ENCODE measurements at places on chromosomes 2 and 18.

DNA sequence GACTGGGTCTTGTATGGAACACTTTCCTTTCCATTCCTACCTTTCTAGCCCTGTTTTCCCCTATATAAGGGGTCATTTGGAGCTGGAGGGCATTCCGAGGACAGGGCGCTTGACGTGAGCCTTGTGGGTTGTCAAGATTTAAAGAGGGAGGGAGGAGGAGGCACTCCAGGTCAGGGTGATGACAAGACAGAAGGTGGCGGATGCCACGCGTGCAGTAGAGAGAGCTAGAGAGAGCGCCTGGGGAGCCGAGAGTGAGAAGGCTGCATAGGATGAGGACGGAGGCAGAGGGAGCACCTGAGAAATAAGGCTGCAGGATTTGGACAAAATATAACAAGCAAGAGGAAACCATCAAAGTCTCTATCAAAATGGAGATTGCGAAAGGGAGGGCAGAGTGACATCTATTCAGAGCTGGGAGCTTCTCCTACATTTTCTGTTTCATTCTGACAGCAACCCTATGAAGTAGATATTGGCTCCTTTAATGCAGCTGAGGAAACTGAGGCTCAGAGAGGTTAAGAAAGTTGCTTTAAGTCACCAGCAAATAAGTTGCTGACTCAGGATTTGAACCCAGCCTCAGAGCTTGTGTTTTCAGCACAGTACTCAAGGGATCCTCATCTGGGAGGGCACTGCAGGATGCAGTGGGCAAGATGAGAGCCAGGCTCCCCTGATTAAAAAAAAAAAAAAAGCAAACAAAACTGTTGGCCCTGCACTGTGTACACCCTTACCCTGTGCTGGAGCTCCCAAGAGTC lies 124.2 kb downstream of the MRO start:
- DNase-seq: no peak

- no peak for DNase-seq
Measured at GRCh38 chr2:48356701-48357325, 173.1 kb upstream of the STON1 start.

- no peak for DNase-seq
Measured at GRCh38 chr18:10850840-10851239, 298.5 kb downstream of the PIEZO2 start.

GRCh38 chr2:72378753-72379348 lies 231.2 kb upstream of the CYP26B1 start:
- DNase-seq: no peak

- DNase-seq: no peak
Measured at GRCh38 chr2:207984765-207985480, 40.4 kb downstream of the PLEKHM3 start.

GRCh38 chr18:48875314-48875941 lies 75.3 kb downstream of the SMAD7 start:
- no peak for DNase-seq

- no peak for DNase-seq
Measured at GRCh38 chr18:79516441-79516931, 120.8 kb downstream of the NFATC1 start.

GRCh38 chr2:97751752-97752151 lies 38.4 kb downstream of the ZAP70 start:
- DNase-seq: no peak

GRCh38 chr2:158214431-158214830 lies 112.8 kb downstream of the UPP2 start:
- no peak for DNase-seq

DNA sequence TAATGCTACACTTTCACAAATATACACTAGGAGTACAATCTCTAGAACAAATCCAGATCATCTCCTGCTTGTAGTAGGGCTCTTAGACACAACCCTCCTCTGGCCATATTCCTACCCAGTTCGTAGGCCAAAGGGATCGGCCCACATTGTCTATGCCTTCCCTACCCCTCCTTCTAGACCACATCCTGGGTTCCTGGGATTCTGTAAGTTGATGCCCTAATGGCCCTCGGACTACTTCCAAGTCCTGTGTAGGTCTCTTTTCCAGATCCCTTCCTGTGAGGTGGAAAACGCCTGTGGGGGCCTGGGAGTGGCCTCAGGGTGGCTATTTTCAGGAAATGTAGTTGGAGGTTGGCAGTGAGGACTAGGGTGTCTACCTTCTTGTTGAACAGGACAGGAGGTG lies 289.7 kb downstream of the ZNF385B start:
- DNase-seq: no peak

DNA sequence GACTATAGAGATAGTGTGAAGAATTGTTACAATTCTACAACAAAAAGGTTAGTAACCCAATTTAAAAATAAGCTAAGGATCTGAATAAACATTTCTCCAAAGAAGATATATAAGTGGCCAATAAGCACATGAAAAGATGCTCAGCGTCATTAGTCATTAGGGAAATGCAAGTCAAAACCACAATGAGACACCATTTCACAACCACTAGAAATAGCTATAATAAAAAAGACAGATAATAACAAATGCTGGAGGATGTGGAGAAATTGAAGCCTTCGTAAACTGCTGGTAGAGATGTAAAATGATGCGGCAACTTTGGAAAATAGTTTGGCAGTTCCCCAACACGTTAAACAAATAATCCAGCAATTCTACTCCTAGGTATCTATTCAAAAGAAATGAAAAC lies 366.5 kb upstream of the POU3F3 start:
- no peak for DNase-seq

DNA sequence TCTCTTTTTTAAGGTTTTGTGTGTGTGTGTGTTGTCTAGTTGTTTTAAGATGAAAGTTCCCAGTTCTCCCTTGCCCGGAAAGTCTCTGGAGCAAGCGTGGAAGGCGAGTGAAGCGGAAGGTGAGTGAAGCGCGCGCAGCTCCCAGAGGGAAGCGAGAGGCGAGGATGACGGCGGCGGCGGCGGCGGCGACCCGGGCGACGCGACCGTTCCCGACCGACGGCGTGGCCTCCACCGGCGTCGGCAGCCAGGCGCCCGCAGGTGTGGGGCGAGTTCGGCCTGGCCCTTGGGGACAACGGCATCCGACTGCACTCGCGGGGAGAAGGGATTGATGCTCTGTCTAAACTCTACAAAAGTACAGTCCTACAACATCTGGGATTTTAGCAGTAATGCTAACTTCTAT lies 321.9 kb downstream of the CELF4 start:
- no peak for DNase-seq

- DNase-seq: no peak
Measured at GRCh38 chr2:235749121-235749770, 255.4 kb downstream of the AGAP1 start.

DNA sequence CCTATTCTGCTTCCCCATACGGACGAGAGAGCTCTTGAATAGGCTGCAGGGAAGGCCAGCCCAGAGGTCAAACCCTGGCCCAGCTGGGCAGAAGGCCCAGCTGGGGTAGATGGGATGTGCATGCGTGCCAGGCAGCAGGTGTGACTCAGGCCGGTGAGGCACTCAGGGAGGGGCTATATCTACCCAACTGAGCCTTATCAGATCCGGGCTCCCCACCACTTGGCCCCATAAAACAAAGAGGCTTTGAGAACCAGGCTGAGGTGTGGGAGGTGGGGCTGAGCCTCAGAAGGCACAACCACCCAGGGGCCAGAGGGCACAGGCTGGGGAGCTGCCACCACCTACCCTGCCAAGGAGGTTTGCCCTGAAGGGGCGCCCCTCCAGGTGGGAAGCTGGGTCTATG lies 8.0 kb upstream of the CFAP65 start:
- no peak for DNase-seq

- no peak for DNase-seq
Measured at GRCh38 chr2:238100821-238101771, 956 bp downstream of the ESPNL start.

GRCh38 chr2:60719331-60719730 lies 36.7 kb upstream of the PAPOLG start:
- DNase-seq: no peak

- DNase-seq: no peak
Measured at GRCh38 chr2:119283873-119284331, 60.3 kb downstream of the STEAP3 start.

DNA sequence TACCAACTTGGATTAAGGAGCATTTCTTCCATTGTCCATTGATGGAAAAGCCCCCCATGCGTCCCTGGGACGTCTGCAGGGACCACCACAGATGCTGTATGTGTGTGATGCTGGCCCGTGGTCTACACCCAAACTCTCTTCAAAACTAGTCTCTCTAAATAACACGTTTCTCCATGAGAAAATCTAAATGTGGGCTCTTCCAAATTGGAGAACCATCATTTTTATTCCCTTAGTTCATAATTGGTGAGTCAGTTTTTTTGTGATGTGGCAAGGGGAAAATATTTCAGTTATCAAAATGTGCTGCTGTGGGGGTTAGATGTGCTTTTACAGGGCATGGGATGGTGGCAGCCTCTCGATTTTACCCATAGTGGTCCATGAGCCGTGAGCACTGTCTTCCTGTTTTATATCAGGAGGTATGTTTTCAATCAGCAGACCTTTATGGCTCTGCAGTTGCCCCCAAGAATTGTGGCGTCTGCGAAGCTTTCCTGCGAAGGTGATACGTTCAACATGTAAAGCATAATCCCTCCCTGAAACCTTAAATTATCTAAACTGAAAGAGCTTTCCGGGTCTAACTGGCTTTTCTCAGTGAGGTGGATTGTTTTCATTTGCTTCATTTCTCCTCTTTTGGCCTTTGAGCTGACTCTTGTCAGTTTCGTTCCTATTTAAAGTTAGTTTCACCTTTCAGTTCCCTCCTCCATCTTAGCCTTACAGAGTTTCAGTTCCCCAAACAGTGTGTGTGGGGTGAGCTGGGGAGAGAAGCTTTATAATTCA lies 78.4 kb downstream of the SETBP1 start:
- peak; percentile 53 for DNase-seq

DNA sequence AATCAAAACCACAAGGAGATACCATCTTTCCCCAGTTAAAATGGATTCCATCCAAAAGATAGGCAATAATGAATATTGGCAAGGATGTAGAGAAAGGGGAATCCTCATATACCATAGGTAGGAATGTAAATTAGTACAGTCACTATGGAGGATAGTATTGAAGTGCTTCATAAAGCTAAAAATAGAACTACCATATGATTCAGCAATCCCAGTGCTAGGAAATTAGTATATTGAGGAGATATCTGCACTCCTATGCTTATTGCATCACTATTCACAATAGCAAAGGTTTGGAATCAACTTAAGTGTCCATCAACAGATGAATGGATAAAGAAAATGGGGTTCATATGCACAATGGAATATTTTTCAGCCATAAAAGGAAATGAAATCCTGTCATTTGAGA lies 251.2 kb downstream of the ZNF804A start:
- DNase-seq: no peak

DNA sequence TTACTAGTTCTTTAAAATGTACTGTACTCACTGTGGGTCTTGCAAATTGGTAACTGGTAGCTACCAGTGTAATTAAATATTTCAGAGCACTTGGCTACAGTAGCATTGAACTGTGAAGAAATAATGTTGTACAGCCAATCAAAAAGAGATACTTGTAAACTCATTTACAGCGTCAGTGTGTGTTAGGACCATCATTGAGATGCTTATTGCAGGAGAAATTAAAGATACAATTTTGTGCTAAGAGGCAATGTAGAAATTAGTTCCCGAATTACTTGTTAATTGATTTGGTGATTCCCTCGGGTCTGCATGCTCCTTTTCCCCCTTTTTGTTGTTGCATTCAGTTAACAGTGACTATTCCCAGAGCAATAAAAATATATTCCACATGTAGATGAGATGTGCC lies 330.5 kb downstream of the AGAP1 start:
- no peak for DNase-seq

- DNase-seq: no peak
Measured at GRCh38 chr18:23967321-23968089, 47.0 kb upstream of the TTC39C start.

DNA sequence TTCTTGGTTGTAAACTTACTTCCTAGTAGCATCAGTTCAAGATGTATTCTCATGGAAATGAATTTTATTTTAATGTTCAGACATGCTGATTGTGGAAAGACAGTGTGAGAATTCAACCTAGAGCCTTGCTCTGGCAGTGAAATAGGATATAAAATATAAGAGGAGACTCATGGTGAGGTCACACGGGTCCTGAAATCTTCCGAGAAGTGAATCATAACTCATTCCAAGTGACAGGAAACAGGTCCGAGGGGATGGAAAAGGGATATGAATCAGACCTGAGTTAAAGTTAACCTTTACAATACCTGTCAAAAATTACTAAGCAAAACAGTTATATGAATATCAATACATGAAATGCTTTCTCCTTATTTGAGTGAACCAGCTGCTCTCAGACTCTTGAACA lies 185.2 kb upstream of the LRRTM1 start:
- no peak for DNase-seq

DNA sequence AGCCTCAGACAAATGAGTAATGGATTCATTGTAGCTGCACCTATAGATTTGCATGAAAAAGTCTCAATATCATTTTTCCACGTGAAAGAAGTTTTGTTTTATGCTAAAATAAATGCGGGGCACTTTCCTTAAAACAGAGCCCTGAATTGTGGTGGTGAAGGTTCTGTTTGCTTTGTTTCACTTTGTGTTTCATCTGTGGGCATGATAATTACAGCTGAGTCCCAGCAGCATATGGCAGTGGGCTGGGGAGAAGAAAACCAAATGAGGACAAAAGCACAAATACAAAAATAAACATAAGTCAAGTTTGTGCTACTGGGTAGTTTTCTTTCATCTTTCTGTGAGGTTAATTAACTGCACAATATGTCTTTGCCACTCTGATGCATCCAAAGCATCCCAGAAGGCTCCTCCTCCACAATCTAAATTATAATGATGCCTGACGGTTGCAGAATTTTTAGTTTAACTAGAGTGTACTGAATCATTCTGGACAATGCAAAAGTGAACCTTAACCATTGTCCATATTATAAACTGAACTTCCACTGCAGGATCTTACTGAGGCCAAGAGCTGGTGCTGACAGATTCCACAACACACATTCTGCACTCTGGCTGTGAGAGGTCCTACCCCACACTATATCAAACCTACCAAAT lies 97.6 kb downstream of the DSC3 start:
- no peak for DNase-seq

DNA sequence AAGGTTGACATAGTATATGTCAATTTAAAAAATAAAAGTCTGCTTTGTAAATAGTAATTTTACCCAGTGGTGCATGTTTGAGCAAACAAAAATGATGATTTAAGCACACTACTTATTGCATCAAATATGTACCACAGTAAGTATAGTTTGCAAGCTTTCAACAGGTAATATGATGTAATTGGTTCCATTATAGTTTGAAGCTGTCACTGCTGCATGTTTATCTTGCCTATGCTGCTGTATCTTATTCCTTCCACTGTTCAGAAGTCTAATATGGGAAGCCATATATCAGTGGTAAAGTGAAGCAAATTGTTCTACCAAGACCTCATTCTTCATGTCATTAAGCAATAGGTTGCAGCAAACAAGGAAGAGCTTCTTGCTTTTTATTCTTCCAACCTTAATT lies 78.6 kb upstream of the CSRNP3 start:
- DNase-seq: no peak

DNA sequence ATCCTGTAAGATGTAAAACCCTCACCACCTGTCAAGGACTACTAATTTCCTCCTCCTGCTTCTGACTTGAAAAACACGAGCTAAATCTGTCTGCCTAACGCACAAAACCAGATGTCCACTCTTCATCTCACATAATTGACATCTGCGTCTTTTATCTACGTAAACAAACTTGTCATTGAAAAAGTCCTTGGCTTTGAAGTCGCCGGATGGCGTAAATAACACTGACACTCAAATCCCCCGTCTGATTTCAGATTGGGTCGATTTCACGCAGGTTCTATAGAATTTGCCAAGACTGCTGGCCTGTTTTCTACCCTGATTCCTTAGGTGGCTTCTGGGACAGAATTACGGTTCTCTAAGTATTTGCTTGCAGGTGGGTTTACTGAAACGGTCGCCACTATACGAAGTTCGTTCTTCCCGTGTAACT lies 539 bp upstream of the MOB4 start:
- no peak for DNase-seq

GRCh38 chr2:70043252-70043875 lies 43.9 kb upstream of the PCBP1 start:
- peak; percentile 10 for DNase-seq

Measured in stimulated activated CD4-positive, alpha-beta T cell treated with anti-CD3 and anti-CD28 coated beads, Interleukin-15, amount 100 ng/mL, for 48 hours (primary cell).